ENCODE measurements at places on chromosomes 16 and 17.

GRCh38 chr16:26599785-26600104 is 467.0 kb upstream of the C16orf82 start:
- no peak for DNase-seq

GRCh38 chr16:11990702-11991390 is 14.3 kb downstream of the SNX29 start:
- DNase-seq = no peak

- no peak for DNase-seq
Measured at GRCh38 chr16:6131526-6132050, 1034.0 kb upstream of the EEF2KMT start.

DNA sequence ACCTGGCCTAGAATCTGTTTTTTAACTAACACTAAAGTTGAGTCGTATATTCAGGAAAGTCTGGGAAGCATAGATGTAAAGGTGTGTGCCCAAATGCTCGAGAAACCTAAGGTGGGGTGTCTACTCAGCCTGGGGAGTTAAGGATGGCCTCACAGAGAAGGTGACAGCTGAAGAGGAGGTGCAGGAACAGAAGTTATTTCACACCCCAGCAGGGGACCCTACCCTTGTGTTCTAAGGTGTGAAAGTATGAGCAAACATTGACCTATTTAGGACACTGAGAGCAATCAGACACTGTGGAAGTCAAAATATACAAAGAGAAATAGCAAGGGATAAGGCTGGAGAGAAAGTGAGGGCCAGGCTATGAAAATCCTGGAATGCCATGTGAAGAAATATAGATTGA is 49.0 kb upstream of the DHX40 start:
- DNase-seq = no peak

DNA sequence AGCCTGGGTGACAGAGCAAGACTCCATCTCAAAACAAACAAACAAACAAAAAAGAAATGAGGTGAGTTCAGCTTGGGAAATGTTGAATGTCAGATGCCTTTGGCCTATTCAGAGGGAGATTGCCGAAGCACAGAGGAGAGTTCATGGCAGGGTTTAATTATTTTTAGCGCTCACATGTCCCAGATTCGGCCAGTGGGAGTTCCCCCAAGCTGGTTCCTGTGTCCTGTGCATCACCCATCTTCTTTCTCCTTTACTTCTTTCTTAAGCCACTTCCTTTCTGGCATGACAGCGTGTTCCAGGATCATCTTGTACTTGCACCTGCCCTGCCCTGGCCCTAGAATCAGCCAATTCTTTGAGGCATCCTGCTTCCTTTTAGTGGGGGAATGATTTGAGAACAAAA is 9.2 kb downstream of the MPV17L start:
- DNase-seq = no peak

DNA sequence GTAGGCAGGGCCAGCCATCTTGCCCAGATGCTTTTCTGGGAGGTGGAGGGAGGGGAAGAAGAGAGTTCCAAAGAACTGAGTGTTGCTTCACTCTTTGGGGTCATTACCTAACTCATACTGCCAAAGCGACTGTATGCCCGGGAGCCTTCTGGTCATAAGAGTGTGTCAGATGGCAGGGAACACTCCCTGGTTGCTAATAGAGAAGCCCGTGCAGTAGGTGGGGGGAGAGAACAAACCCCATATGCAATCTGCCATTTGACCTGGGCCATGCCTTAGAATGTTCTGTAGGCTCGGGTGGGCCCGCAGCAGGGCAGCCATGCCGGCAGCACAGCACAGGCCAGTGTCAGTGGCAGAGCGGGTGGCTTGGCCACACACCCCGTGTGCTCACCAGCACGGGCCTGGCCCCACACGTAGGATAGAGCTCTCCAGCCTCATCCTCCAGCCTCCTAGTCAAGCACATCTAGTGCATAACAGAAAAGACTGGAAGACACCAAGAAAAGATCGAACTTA is 120.5 kb downstream of the SOCS1 start:
- DNase-seq = no peak

DNA sequence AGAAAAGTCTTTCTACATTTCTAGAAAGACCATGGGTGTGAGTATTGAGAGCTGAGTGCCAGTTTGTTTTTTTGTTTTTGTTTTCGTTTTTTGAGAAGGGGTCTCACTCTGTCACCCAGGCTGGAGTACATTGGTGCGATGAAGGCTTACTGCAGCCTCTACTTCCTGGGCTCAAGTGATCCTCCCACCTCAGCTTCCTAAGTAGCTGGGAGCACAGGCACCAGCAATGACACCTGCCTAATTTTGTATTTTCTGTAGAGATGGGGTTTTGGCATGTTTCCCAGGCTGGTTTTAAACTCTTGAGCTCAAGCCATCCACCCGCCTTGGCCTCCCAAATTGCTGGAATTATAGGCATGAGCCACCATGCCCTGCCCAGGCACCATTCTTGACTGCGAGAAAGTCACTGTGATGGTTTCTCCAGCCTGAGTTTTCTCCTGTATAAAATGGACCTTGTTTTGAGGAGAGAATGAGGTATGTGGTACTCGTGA is 673.8 kb downstream of the MAF start:
- no peak for DNase-seq

- no peak for DNase-seq
Measured at GRCh38 chr17:70288540-70289290, 119.4 kb downstream of the KCNJ2 start.

- DNase-seq = no peak
Measured at GRCh38 chr16:50301626-50302471, 35.5 kb downstream of the ADCY7 start.

DNA sequence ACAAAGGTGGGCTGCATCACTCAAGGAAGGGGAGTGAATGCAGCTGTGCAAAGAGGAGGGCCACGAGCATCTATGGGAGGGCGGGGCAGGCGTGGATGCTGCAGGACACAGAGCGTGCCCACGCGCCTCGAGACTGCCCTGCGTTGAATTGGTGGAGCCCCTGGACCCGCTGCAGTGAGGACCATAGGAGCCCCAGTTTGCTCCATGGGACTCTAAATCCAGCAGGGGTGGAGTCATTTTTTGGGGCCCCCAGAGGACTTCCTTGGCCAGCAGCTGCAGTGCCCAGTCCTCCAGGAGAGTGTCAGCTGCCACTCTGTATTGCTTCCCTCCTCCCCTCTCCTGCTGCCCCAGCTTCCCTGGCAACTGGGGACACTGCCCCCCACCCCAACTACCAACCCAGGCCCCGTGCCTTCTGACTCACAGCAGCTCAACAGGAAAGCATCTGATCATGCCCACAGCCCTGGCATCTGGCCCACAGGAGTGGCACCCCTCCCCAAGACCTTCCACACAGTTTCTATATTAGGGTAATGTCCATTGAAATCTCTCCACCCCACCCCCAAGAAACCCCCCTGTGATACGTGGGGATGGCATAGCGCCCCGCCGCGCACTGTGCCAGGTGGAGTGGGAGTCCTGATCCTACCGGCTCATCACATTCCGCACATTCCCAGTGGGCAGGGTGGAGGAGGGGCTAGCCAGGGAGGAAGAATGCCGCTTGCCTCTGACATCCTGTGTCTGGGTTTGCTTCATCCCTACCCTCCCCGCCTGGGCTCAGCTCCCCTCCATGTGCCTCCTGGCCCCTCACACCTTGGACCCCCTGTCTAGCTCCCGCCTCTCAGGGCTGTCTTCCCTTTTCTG is 27.8 kb upstream of the ITGA3 start:
- no peak for DNase-seq

- no peak for DNase-seq
Measured at GRCh38 chr17:39225308-39225958, at the start of gene STAC2. Gene STAC2 (minus strand): TSS chr17:39225945. CDS start chr17:39225502, 443 bp downstream.

DNA sequence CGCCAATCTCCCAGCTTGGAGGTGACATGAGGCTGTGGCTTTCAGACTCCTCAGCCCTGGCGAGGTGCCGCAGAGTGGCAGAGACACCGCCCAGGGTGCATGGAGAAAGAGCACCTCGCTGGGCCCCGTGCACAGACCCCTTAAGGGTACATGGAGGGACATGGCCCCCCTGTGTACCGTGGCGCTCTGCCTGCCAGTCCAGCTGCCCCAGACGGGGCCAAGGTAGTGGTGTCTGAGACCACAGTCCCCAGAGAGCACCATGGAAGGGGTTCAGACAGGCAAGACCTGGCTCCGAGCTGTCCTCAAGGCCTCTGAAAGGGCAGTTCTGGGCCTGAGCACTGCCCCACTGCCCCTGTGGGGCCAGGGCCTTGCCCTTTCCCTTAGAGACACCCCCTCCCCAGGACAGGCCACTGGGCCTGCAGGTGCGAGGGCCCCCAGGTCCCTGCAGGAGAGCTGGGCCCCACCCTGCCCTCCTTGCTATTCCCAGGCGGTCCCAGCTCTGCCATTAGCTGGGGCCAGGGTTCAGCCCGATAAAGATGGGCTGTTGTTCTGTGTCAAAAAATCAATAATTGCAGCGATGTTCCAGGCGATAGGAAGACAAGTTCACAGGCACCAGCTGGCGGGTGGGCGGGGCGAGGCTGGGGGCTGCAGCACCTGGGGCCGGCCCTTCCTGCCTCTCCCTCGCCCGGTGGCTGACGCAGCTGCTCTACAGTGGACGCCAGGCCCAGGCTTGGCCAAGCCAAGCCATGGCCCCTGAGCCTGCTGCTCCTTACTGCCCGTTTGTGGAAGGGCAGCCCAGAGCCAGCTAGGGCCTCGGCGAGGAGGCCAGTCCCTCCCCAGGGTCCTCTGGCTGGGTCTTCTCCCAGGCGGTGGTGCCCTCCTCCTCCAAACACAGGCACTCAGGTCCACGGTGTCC is 51.7 kb downstream of the ZFPM1 start:
- DNase-seq = no peak

DNA sequence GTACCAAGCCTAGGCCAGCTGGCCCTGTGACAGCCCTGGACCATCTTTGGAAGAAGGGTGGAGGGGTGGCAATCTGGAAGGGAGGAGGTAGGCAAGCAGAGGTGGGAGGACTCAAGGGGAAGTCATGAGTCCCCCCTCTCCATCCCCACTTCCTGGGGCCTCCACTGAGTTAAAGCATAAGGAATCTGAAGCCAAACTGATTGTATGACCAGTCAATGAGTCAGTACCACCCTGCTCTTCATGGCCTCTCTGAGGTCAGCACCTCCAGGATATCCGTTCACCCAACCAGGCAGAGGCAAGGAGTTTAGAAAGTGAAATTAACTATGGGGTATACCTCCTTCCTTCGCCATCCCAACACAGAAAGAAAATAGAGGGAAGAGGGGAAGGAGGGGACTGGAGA is 272.7 kb downstream of the SOX9 start:
- DNase-seq = no peak

DNA sequence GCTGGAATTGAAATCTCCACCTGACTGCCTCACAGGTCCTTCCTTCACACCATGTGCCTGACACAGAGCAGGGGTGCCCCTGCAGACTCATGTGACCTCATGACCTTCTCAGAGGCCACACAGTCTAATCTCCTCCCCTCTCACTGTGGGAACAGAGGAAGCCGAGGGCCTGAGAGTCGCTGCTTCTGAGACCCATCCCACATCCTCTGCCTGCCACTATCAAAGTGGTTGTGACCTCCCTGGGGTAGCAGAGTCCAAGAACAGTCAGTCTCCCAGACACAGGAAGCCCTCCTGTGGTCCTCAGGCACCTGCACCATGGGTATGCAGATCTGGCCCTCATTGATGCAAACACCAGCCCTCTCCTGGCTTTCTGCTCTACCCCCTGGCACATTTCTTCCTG is 78.5 kb downstream of the RAB11FIP4 start:
- no peak for DNase-seq

GRCh38 chr17:50492214-50492613 is 13.6 kb downstream of the RSAD1 start:
- DNase-seq = no peak

- DNase-seq = no peak
Measured at GRCh38 chr17:29777663-29778062, 152.4 kb downstream of the SSH2 start.

DNA sequence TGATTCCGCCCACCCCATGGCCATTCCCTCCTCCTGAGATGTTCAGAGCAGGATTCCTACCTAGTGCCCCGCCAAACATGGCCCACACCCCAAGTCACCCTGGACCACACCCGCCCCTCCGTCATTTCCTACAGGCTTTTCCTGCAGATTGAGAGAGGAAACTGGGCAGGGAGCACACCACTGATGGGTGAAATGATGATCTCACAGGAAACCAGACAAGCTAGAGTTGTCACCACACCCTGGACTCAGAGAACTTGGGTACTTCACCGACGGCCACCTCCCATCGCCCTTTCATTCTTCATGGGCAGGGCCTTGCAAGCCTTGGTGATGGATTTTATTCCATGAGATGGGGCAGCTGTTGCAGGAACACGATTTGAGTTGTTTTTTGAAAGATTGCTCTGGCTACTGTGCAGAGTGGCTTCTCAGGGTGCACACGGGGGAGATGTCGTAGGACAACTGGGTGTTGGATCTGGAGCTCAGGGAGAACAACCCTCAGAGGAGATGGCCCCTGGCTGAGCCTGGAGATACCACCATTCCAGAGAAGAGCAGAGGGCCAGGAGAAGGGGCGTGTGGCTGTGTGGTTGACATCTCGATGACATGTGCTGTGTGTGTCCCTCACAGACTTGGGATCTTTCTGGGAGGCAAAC is 7.4 kb upstream of the B9D1 start:
- DNase-seq = no peak

GRCh38 chr16:89602273-89602951 is 11.0 kb upstream of the DPEP1 start:
- DNase-seq = peak; percentile 54

DNA sequence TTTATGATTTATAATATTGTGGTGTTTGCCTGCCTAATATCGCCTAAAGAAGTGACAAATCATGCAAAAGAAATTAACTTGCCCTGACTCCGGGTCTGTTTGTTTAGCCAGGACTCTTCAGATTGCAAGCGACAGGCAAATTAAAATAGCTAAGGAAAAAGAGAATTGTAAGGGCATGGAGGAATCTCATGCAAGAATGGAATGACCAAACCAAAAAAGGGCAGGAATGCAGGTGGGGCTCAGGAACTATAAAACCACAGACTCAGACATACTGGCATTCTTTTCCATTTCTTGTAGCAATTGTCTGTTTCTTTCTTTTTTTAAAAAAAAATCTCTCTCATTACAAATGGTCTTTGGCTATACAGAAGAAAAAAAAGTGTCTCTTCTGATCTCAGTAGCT is 188.1 kb upstream of the XYLT1 start:
- DNase-seq = no peak

DNA sequence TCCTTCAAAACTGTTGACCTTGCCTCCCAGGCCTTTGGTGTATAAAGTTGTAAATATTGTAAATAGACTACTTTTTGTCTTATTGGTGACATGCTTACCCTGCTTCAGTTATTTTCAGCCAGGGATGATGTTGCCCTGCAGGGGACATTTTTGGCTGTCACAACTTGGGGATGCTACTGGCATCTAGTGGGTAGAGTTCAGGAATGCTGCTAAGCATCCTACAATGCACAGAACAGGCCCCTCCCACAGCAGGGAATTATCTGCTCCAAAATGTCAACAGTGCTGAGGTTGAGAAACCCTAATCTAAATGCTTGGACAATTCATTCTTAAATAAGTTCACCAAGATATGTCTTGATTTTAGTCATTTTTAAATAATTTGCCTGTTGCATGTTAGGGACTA is 459.8 kb downstream of the PMP22 start:
- no peak for DNase-seq

GRCh38 chr17:68424861-68425260 is 32.4 kb downstream of the WIPI1 start:
- no peak for DNase-seq

- DNase-seq = no peak
Measured at GRCh38 chr16:1745181-1745899, 26.0 kb downstream of the NME3 start.

GRCh38 chr16:6969594-6969993 is 363.1 kb upstream of the RBFOX1 start:
- DNase-seq = no peak

- no peak for DNase-seq
Measured at GRCh38 chr16:81582655-81583441, 138.2 kb downstream of the CMIP start.
